Dorsolateral prefrontal cortex (tissue), 122 donors: ENCODE measurements at places on chromosomes 2 and 18.

DNA sequence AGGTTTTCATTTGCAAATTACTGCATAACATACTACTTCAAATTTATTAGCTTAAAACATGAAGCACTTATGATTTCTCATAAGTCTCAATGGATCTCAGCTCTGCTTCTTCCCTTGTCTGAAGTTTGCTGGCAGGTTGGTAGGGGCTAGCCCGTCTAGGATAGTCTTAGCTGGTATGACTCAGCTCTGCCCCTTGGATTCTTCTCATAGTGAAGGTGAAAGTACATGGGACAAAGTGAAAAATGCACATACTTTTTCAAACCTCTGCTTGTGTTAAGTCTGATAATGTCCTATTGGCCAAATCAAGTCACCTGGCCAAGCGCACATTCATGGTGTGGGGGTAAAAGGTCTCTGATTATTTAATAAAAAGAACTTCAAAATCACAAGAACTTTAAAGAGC, 184.8 kb upstream of the VWC2L start:
- DNase-seq = no peak

DNA sequence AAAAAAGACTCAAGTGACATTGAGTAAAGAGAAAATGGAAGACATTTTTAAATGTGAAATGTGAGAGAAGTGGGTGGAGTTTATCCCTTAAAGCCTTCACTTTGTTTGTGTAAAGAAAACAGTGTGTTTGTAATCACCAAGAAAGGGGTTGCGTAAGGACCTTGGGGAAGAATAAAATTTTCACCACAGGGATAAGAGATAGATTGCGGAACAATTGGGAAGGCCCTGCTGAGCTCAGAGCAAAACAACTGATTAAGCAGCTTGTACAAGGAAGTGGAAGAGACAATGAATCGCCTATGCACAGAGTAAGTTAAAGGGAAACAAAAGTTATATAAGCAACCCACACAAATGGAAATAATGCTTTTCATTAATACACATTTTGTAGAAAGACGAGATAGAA, 327.7 kb downstream of the RAD51AP2 start:
- DNase-seq = no peak

- no peak for DNase-seq
Observed at GRCh38 chr2:173359231-173359630, 4.6 kb downstream of the CDCA7 start.

GRCh38 chr2:189014449-189015138, 40.4 kb downstream of the COL3A1 start:
- no peak for DNase-seq

- DNase-seq = no peak
Observed at GRCh38 chr18:60910534-60910933, 422.7 kb upstream of the CDH20 start.

DNA sequence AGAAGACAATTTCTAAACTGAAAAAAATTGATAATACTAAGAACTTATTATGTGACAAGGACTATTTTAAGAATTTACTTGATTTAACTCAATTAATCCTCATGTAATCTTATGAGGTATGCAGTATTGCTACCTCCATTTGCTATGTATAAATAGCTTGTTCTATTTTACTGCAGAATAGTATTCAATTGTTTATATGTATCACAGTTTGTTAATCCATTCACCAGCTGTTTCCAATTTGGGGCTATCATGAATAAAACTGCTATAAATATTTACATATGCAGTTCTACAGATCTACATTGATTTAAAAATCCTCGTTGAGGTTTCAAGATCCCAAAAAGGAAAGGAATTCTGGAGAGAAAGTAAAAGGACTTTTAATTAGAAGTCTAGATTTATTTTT, 54.8 kb upstream of the DOCK10 start:
- DNase-seq = no peak
